ENCODE measurements at places on chromosomes 4 and X.
A peak's percentile ranks its signal among the peaks of the same experiment; 100 is the strongest.

DNA sequence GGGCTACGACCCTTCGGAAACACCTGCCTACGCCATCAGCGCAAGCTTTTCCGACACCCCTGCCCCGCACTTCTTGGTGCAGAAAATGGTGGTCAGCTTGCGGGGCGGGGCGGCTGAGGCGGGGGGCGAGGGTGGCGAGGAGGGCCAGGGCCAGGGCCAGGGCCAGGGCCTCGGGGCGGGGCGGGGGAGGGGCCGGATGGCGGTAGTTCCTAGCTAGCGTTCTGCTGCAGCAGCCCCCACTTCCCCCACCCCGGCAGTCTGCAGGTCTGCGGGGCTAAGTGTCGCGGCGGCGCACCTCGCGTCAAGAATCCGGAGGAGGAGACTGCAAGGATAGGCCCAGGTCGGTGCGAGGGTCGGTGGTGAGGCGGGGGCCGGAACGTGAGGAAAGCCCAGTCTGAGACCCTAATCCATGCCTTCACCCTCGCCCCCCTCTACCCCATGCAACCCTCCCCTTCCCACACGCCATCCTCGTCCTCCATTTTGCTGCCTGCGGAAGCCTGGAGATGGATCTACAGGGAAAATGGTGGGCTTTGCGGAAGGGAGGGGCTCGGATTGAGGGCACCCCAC is 600 bp downstream of the BEX4 start:
- no peak for DNase-seq

DNA sequence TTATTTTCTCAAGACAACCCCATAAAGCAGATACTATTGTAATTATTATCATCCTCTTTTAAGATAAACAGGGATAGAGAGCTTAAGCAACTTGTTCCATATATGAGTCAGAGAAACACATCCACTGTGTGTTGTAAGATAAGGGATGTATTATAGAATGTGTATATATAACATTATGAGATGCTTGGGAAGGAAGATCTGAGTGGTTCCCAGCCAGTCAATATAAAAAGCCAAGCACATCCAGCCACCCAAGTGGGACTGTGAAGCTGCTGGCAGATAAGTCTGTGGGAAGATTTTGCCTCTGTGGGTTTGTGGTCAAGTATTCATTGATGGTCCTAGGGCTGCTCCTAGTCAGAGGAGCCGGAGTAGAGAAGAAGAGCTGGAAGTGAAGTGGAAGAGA is 16.5 kb upstream of the BMPR1B start:
- DNase-seq = no peak

GRCh38 chr4:77308843-77309242 is 151.8 kb downstream of the CCNG2 start:
- DNase-seq = peak; percentile 12

- no peak for DNase-seq
Measured at GRCh38 chrX:120357186-120357585, 4.7 kb upstream of the ATP1B4 start.
